ENCODE measurements at places on chromosomes 3 and 15. TPM values are rescaled to one million over a fixed set of nuclear protein-coding genes. Genes with fewer than 3 reads are reported as not detected.

DNA sequence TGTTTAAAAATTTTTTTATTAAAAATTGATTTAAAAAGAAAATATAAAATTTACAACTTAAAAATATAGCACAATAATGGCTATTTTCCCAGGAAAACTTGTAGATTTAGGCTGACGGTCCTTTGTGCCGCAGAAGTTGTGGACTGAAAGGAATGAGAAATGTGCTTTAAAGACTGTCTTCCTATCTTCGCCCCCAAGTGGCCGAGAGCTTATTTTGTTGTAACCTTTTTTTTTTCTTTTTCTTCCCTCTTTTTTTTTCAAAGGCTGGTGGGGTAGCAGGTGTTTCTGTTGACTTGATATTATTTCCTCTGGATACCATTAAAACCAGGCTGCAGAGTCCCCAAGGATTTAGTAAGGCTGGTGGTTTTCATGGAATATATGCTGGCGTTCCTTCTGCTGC is 15.5 kb downstream of the SLC25A26 start:
- no peak for DNase-seq

DNA sequence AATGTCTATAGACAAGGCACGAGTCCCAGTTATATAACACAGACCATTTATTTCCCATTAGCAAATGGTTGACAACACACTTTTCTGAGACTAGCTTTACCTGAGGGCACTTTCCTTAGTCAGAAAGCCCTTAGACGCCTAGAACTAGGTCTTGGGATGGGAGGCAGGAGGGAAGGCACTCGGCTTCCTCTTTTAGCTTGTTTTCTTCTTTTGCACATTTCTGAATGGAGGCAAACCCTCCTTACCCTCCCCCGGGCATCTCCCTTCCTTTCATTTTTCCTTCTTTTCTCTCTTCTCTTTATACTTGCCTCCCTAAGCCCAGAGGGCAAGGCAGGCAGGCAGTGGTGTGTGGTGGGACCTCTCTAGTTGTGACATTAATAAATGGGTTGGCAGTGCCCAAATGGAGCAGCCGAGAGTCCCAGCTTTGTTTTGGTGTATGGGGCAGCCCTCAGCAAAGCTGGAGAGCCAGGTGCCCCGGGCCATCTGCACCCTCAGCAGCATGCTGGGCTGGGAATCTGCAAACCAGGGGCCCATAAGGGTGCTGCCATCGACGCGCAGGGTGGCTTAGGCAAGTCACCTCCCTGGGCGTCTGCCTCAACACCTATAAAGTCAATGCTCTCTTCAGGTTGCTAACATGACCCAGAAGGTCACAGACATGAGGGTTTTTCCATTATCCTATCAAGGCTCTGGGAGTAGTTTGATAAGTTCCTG is 21.1 kb upstream of the BCL2L10 start:
- no peak for DNase-seq

Gene COMMD4
- 79.9 TPM for polyA plus RNA-seq

DNA sequence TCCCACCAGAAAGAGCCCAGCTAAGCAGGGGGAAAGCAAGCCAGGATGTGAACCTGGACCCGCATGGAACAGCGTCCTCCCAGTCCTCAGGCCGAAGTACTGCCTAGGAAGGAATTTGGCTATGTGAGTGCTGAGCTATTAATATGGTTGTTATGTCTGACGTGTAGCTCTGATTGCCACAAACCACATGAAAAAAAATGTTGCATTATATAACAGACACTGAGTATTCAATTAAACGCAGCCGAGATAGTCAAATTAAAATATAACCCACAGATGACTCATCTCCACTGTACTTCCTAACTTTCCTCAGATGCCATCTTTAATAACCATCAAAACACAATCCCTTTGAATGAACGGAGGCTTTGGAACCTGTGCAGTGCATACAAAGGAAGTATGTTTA is 111.1 kb downstream of the GABRB3 start:
- DNase-seq = no peak

Gene GOLGA8O
- polyA plus RNA-seq = 0.13 TPM

DNA sequence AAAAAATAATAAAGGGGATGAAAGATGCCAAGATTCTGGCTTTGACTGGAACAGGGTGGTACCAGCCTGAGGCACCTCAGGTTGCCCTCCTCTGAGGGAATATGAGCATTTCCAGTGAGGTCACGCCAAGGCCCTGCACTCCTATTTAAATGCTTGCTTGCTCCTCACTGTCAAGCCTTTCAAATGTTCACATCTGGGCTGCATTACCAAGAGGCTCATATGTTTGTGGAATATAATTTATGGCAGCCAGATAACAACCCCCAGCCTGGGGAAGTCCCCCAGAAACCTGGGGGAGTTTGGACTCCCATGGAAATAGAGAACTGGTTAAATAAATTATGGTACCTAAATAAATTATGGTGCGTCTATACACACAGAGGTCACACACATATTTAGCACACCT is 88.4 kb downstream of the FRMD4B start:
- DNase-seq = no peak

- peak; percentile 7 for DNase-seq
These were observed 196.1 kb downstream of the ZNF621 start for GRCh38 chr3:40720863-40721262.

Gene SERPINI2
- 0.09 TPM for polyA plus RNA-seq

DNA sequence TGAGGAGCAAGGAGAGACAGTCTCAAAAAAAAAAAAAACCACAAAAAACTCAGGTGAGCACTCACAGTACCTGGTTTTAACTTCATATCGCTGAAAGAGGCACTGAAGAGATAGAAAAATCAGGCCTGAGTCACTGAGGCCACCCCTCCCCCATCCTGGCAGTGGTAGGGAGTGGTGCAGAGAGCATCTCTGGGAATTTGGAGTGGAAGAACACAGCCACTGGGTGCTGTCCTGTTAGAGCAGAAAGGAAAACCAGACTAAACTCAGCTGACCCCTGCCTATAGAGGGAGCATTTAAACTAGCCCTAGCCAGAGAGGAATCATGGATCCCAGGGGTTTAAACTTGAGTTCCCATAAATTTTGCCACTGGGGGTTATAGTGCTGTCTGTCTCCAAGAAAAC is 22.2 kb upstream of the DNAJC13 start:
- DNase-seq = no peak

DNA sequence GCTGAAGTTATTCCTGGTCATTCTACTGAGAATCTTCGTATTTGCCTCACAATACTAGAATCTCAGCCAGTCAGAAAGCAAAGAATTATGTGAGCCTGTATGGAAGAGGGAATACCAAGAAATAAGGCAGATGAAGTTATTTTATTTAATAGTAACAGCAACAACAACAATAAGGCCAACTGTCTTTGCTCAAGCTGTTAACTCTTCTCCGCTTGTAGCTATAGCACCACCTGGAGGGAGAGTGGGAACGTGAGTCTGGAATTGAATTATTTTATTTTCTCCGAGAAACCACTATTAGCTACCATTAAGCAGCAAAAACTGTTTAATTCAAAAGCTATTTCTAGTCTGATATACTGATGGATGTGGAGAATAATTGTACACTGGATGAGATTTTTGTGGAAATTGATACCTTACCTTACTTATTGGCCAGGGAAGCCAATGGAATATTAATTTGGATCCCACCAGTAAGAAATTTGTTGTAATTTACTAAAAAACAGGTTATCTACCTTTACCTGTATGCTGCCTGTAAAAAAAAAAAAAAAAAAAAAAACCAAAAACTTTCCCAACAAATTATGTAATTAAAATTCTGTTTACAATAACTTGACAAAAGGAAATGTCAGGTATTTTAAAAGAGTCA is 50.1 kb downstream of the CALML4 start:
- peak; percentile 32 for DNase-seq

GRCh38 chr15:60275624-60276023 is 122.2 kb downstream of the ANXA2 start:
- no peak for DNase-seq

Gene CCR9
- 1.0 TPM for polyA plus RNA-seq

DNA sequence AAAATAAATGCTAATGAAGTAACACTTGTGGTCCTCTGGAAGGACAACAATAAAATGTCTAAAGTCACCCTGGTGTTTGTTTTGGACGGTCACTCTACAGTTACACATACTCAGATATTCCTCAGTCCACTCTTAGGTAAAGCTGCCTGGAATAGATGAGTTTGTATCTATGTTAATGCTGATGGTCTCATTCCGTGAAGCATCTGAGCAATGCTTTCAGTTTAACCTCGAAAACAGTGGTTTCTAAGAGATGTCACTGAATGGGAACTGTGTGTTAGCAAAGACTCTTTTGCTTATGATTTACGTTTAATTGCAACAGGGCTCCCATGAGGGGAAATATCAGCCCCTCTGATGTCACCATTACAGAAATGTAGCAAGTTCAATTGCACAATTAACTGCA is 49.1 kb downstream of the FBN1 start:
- DNase-seq = no peak

Gene LRRC2
- polyA plus RNA-seq = 0.72 TPM

DNA sequence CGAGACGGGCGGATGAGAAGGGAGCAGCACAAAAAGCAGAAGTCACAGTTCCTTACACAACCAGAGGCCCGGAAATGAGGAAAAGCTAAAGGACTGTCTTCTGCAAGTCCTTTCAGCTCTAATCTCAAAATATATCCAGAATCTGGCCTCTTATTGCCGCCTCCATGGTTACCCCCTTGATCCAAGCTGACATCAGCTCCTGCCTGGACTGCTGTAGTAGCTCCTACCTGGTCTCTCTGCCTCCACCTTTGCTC is 324.0 kb upstream of the ROPN1 start:
- no peak for DNase-seq

Gene LRRN1
- polyA plus RNA-seq = 28.2 TPM

- no peak for DNase-seq
These were observed 159.6 kb downstream of the GBE1 start for GRCh38 chr3:81601707-81602305.

Gene GOLGA6L4
- 8.2 TPM for polyA plus RNA-seq

Gene MINAR1
- polyA plus RNA-seq = 0.99 TPM

DNA sequence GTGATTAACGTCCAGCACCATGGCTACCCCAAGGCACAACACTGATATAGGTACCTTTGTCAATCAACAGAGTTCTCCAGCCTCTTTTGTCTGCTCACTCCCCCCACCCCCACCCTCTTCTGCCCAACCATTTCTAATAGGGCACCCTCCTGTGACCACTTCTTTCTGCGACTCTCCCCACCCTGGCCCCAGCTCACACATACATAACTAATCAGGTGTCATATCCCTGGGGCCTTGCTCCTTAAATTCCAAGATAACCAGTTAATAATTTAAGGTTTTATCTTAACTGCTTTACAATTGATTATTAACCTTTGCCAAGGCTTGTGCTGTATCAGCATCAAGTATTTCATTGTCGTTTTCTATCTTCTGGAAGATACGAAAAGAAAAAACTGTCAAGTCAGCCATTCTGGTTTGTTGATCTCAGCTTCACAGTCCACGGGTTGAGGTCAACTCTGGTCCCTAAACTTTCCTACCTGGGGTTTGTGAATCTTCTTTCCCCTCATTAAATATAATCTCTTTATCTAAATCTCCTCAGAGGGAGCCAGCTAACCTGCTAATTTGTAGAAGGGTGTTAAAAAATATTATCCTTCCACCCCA is 27.3 kb upstream of the SLC28A2 start:
- peak; percentile 80 for DNase-seq

Gene ADAMTS7
- polyA plus RNA-seq = 10.6 TPM

GRCh38 chr15:77457905-77458265 is 37.2 kb downstream of the HMG20A start:
- no peak for DNase-seq

Gene GADL1
- 0.04 TPM for polyA plus RNA-seq

Gene CAV3
- polyA plus RNA-seq = 0.61 TPM

GRCh38 chr3:27903446-27903845 is 181.3 kb upstream of the EOMES start:
- no peak for DNase-seq

Gene LHFPL4
- 1.1 TPM for polyA plus RNA-seq

Gene CHST13
- polyA plus RNA-seq = 57.2 TPM

DNA sequence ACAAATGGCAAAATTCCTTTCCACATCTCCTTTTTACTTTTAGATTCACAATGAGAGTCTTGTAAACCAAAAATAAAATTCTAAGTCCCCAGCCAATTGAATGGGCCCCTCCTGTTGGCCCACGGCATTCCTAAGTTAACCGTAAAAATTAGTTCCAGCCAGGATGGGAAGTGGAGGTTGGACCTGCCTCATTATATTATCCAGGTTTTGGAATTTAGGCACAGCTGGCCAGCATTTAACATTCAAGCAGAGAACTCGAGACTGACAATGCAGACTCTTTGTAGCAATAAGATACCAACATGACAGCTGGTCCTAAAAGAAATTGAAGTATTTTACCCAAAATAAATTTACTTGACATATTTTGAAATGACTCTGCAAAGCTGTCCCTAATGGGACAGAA is 321.0 kb upstream of the NAALADL2 start:
- no peak for DNase-seq

- DNase-seq = no peak
These were observed 136.0 kb upstream of the THBS1 start for GRCh38 chr15:39444735-39445470.

DNA sequence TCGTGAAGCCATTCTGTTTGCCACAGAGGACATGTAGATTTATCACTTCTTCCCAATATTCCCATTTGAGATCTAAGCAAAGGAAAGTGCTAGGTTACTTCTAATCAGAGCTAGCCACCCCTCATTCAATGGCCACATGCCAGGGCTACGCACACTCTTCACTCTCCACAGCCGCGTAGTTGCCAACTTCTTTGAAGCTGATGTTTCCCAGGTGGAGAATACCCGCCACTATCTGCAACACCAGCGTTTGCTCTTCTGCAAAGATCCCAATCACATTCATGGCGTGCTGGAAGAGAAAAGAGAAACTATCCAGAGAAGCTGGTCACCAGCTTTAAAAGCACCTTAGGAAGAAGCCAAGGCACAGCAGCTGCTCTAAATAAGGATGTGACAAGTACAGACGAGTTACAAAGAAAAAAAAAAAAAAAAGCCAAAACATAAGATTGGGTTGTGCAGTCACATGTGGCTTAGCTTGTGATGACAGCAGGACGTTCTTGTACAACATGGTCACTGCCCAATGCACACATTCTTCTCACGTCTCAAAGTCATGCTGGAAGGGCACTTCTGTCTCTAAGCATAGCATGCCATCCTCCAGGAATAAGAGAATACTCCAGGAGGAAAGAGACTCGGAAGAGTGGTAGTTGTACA is 16.4 kb downstream of the LDHAL6B start:
- DNase-seq = no peak

DNA sequence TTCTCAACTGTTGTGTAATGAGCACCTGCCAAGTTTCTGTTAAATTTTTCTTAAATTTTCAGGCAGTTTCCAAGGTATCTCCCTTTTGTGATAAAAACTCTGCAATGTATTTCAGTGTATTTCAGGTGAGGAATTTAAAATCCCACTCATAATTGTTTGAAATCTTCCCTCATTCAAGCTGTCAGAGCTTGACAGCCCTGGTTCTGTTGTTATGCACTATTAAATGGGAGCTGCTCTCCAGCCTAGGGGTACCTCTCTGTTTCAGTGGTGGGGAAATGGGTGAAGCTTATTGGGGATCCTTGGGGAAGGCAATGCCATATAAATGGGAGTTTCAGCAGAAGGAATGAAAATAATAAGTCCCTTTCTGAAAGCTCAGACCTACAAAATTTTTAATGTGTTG is 178.0 kb upstream of the TMCO5A start:
- DNase-seq = no peak

Gene ZSCAN2
- polyA plus RNA-seq = 12.1 TPM

- DNase-seq = no peak
These were observed 314.8 kb upstream of the CTDSPL start for GRCh38 chr3:37546876-37547275.

- no peak for DNase-seq
These were observed 85.4 kb upstream of the LIPC start for GRCh38 chr15:58346361-58346760.
